Stimulated activated CD4-positive, alpha-beta T cell treated with anti-CD3 and anti-CD28 coated beads, Interleukin-1b, Interleukin-23, amount 100 ng/mL, for 48 hours (primary cell): ENCODE measurements at places on chromosomes 3 and 15.

- DNase-seq: no peak
Observed at GRCh38 chr3:124797426-124797945, 67.2 kb downstream of the UMPS start.

- no peak for DNase-seq
Observed at GRCh38 chr15:89982315-89983055, 18.6 kb upstream of the ZNF710 start.

GRCh38 chr3:34056181-34056910 lies 257.9 kb downstream of the PDCD6IP start:
- DNase-seq: no peak

GRCh38 chr15:91456251-91456718 lies 356.2 kb downstream of the SV2B start:
- no peak for DNase-seq

DNA sequence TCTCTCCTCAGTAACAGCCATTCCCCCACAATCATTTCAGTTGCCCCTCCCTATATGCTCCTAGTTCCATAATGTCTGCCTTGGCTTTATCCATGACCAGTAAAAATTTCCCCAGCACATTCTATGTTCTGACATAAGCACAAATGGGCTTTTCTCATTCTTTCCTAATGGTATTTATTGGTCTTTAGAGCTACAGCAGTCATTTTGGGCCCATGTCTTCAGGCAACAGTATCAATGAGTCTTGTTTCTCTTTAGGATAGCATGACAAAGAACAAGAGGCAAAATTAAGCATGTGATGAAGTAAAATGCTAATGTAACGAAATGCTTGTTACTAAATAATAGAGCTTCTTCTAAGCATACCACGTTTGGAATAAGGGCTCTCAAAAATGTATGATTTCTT lies 8.2 kb downstream of the DPP8 start:
- no peak for DNase-seq

DNA sequence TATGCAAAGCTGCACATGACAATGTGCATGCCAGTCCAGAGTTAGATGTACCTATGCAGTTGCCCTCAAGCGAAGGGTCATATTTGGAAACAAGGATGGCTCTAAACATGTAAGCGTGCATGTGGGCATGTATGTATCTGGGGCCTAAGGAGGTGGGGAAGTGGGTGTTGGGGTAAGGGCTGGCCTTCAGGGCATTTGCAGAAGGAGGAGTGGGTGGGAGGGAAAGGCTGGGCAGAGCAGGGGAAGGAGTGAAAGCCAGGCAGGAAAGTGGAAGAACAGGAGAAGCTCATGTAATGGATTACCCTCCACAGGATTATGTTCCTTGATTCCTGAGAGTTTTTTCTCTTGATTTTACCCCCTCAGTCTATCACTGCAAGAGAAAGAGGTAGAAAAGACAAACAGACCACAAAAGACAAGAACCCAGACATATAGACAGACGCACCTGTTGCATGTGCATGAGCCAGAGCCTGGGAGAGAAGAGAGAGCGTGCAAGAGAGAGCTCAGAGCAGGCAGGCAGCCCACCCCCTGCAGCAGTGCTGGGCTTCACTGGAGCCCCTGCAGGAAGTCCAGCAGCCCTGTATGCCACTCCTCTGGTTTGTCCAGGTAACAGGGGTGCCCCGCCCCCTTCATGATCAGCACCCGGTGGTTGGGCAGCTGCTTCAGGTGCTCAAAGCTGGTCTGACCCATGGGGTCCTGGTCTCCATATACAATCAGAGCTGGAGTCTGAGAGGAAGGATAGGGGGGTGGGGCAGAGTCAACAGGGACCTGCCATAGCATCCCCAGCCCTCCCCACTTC lies 1.8 kb upstream of the PCBP4 start:
- DNase-seq: no peak

- DNase-seq: no peak
Observed at GRCh38 chr15:76172782-76173181, 113.0 kb downstream of the TMEM266 start.

DNA sequence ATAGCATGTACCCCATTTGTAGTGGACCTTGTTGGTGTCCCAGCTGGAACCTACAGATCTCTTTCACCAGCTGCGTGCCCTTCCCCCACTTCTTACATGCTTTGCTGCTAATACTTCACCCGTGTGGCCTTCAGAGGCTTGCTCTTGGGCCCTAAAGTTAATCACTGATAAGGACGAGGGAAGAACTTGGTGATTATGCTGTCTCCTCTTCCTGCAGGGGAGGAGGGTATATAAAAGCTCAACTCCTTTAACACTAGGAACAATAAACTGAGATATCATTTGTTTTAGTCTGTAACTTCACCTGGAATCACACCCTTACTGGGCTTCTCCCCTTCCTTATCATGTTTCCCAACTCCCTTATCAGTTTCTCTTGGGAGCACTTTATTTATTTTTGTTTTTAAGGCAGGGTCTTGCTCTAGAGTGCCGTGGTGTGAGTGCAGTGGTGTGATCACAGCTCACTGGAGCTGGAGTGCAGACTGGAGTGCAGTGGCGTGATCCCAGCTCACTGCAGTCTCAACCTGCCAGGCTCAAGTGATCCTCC lies 43.2 kb upstream of the PIK3R4 start:
- DNase-seq: no peak

DNA sequence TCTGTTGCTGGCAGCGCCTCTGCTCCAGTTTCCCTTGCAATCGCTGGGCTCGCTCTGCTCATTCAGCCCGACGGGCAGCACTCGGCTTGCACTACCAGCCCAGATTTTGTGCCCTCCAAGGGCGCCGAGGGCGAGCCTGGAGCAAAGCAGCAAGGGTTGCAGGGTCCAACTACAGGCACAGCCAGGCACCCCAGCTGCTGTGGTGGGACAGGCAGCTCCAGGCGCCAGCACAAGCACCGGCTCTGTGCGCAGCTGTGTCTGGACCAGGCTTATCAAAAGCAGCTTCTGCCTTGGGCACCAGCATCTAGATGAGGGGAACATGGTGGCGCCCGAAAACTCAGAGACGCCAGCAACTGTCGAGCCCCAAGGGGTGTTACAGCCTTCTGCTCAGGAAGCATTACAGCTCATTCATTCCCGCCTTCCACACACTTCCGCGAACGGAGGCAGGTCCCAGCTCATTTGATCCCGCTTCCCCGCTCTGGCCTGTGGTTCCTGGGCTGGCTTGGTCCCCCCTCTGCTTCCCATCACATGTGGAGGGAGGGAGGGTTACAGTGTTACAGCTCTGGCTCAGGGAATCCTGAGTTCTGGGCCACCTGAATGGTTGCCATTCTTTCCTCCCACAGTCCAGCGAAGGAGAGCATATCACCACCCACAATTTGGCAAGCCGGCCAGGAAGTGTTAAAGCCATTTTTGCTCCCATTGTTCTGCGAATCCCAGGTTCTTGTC lies 409.9 kb upstream of the ALCAM start:
- no peak for DNase-seq

- no peak for DNase-seq
Observed at GRCh38 chr3:195888311-195888761, 20.0 kb downstream of the TNK2 start.

GRCh38 chr3:30695302-30696061 lies 89.1 kb downstream of the TGFBR2 start:
- no peak for DNase-seq
